ENCODE measurements at places on chromosomes 6 and 20.
A peak's percentile ranks its signal among the peaks of the same experiment; 100 is the strongest.

- no peak for DNase-seq
Measured at GRCh38 chr6:144469144-144469575, 184.0 kb downstream of the UTRN start.

DNA sequence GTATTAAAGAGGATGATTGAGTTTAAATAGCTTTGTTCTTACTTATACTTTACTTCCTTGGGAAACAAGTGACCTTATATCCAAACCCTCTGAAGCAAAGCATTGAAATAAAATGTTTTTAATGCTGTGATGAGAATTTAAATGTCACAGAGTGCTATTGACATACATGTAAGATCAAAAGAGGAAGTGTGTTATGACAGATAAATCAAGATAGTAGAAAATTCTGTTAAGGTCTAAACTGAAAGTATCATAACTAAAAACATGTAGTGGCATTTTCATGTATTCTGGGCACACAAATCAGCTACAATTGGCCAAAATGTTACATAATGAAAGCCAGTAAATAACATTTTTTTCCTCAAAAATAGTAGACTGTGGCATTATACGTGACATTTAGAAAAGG is 318.0 kb downstream of the GRIK2 start:
- DNase-seq = no peak

GRCh38 chr6:29917857-29918256 is 24.5 kb upstream of the HLA-A start:
- DNase-seq = no peak

GRCh38 chr6:70124882-70125545 is 177.9 kb downstream of the COL9A1 start:
- no peak for DNase-seq

DNA sequence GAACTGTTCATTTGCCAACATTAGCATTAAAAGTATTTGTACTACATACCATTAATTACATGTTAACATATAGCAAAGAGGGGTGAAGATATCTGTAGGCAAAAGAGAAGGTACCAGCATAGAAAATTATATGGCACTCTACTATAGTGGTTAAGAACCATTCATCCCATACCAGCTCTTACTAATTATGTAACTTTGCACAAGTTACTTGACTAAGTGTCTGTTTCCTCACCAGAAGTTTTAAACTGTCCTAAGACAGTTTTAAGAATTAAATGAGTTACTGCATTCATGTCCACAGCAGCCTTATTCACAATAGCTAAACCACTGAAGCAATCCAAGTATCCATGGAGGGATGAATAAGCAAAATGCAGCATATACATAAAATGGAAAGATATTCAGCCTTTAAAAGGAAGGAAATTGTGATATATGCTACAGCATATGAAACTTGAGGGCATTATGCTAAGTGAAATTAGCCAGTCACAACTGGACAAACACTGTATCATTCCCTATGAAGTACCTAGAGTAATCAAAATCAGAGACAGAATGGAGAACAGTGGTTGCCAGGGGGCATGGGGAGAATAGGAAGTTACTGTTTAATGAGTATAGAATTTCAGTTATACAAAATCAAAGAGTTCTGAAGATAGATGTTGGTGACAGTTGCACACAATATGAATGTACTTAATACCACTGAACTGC is 98.9 kb downstream of the RNGTT start:
- DNase-seq = no peak

GRCh38 chr6:148746363-148747144 is at the start of gene UST:
Gene UST (plus strand): TSS chr6:148747030. CDS start chr6:148747431, 401 bp downstream.
- peak; percentile 69 for DNase-seq

GRCh38 chr6:109083657-109084056 is 11.0 kb downstream of the SESN1 start:
- DNase-seq = no peak

DNA sequence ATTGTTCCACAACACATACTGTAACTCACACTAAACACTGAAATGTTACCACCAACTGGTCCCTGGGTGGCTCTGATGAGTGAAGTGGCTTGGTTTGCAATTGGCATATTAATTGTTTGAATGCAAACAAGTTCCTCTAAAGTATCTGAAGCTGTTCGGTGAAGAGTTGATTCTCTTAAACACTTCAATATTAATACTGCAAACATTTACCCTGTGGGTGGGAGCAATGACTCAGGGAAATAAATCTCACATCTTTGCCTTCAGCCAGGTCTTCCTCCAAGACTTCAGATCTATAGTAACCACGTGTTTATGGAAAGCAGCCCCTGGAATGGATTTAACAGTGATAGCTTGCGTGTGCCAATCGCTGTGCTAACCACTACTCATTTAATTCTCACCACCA is 176.0 kb downstream of the MAFB start:
- DNase-seq = no peak

DNA sequence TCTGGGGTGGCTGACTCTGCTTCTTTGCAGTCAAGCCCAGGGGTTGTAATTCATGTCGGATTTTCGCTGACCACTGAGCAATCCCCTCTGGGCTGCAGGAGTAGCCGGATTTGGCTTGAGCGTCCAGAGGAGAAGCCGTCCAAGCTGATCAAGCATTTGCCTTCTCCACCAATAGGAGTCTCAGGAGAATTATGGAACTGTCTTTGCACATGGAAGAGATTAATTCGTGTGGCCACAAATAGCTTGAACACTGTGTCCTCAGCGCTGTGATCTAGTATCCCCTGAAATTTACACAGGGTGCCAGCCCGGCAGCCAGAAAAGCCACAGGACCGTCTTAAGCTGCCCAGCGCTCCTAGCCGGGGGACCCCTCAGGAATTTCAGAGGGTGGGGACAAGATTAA is 37.1 kb downstream of the EYA2 start:
- no peak for DNase-seq

DNA sequence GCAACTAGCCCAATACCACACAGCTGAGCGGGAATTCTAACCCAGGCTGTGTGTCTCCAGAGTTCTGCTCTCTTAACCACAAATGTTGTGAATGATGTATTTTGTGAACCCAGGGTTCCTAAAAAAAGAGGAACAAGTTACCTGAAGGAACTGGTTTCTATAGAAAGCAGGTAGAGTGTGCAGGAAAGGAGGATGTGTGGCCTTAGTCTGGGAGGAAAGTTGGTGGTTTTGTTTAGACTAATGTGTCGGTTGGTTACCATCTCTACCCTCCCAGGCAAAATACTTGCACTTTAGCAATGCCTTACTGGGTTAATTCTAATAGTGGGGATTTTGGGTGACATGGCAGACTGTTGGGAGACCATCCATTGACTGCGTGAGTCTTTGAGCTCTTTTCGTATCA is 143.3 kb downstream of the SCP2D1 start:
- DNase-seq = no peak

DNA sequence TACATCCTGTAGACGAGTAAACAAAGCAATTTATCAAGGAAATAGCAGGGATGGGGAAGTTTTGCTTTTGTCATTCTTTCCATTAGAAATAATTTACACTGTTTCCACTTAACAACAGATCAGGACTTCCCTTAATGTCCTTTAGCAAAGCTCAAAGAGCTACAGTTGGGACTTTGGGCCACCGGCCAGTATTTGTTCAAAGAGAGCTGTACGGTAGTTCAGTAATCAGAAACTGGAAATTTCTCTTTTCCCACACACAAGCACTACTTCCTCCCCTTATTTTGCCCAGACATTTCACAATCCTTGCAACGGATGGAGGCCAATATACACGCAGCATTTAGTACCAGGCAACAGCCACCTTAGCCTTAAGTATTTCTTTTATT is 12.1 kb upstream of the HINT3 start:
- DNase-seq = no peak

DNA sequence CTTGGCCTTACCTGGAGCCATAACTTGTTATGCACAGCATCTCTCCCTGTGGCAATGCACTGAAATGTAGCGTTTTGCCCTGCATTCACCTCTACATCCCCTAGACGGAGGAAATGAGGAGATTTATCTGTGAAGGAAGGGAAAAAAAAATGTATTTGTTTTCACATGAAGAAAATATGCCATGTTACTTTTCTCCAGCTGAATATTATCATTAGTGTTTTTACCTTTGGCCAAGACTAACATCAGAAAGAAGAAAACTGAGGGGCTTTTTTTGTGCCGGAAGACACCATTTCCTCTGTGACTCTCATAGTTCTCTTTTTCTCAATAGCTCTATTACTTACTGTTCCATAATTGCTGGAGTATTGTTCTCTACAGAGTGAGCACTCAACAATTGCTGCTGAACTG is 280.4 kb downstream of the PTPRK start:
- no peak for DNase-seq

DNA sequence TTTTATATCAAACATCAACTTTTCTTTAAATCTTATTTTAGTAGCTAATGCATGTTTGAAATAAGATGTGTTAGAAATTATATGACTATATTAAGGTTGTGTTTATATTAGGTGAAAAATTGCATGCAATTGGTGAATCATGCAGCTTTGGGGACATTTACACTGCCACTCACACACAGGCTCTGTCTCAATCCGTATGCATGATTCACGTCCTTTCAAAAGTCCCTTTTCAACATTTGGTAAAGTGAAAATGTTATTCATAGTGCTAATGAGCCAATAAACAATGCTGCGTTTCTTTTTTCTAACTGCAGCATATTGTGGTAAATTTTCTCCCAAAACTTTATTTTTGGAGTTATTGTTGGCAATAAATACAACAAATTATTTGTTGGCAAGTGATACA is 198.0 kb downstream of the FUT9 start:
- no peak for DNase-seq

DNA sequence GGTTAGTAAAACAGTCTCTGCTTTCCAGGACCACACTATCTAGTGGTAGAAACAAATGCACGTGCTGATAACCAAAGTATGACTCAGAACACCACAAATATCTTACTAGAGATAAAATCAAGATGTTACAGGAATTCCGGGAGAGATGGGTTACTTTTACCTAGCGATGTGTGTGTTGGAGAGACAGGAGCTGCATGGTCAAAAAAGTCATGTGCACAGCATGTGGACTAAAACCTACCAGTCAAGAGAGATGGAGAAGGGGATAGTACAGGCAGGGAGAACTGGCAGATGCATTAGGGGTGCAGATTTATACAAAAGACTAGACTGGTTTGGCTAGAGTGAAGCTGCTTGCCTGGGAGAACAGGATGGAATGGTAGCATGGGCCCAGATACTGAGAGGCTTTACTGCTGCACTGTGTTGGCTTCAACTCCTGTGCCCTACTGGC is 75.3 kb upstream of the MRAP2 start:
- DNase-seq = no peak

DNA sequence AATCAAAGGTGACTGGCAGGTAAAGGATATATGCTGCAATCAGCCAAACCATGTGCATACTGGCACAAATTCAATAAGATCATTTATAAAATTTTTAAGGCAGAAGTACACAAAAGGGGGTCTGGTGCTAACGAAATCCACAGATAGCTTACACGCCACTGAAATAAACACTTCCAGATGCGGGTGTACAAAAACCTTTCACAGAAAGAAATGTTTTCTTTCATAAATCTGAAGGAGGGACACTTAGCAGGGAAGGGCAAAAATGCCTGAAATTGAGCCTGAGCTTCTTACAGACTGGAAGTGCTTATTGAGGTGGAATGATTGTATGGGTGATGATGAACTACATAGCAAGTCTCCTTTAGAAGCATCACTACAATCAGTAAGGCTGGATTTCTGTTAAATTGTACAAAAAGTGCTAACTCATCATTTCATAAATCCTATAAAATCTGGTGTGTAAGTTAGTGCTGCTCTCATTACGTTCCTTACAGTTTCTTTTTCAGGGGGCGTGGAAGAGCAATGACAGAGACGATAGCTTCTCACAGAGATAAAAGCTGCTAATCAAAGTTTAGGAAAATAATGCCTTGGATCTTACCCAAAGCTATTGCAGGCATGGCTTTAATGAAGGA is 409.3 kb upstream of the RUNX2 start:
- no peak for DNase-seq

DNA sequence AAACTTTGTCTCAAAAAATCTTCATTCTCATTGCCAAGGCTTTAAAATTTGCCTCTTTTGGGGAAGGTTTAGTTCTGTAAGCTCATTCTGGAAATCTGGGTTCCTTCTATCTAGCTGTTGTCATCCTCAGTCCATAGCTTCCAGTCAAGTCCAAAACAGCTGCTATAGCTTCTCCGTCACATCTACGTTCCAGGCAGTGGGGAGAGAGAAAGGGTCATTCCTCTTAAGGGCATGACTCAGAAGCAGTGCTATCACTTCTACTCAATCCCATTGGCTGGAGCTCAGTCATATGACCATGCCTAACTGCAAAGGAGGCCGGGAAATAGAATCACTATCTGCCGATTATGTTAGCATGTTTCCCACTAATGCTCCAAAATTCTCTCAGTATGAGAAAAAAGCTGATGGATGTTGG is 141.4 kb upstream of the PTPN1 start:
- DNase-seq = no peak

- DNase-seq = no peak
Measured at GRCh38 chr6:44167567-44167966, 8.9 kb downstream of the CAPN11 start.

GRCh38 chr6:16903470-16903869 is 142.2 kb upstream of the ATXN1 start:
- DNase-seq = no peak

DNA sequence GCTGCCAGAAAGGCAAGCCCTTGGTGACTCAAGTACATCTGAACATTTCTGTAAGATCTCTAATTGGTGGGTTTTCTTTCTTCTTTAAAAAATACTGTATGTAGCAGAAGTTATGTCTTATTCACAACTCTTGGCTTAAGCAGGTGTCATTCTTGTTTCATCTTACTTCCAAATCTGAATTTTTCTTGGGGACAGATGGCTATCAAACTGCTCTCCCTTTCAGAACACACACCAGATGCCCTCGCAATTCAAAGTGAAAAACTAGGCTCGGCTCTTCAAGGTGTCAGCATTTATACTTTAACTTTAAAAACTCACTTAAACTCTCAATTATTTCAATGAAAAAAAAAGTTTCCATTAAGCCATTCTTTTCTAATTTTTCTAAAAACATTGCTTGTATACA is 49.7 kb downstream of the PAK5 start:
- no peak for DNase-seq

DNA sequence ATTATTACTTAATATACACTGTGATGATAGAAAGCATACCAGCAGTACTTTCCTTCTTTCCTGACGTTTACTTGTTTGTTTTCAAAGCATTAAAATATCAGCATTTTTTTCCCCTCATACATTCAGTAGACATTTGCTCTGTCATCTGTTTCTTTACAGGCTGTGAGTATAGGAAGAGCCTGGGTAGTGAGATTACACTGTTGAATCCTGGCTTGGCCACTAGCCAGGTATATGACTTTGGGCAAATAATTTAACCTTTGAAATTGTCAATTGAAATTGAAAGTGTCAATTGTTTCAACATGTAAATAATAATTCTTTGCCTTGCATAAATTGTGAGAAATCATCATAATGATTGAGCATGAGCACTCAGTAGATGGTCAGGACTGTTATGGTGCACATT is 336.2 kb downstream of the CDKAL1 start:
- no peak for DNase-seq

DNA sequence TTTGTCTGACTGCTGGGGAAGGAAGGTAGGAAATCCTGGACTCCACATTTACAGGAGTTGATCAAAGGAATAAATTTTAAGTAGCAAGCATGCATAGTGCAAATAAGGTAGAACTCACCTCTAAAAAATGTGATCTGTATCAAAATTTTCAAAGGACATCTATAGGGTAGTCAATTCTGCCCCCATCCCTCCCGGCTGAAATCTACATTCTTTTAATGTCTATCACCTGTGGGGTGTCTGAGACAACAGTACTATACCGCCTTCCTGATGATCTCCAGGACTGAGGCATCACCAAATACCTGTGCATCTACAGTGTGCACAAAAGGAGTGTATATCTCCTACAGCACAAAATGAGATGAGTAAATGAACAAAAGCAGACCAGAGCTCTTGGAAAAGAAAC is 19.9 kb downstream of the CPNE1 start:
- no peak for DNase-seq

Measured in CD4-positive, alpha-beta T cell treated with Interleukin-15 for 4 hours (primary cell).